ENCODE measurements at places on chromosomes 12 and 14.

- DNase-seq = no peak
These were observed 64.4 kb upstream of the RTL1 start for GRCh38 chr14:100967930-100968329.

DNA sequence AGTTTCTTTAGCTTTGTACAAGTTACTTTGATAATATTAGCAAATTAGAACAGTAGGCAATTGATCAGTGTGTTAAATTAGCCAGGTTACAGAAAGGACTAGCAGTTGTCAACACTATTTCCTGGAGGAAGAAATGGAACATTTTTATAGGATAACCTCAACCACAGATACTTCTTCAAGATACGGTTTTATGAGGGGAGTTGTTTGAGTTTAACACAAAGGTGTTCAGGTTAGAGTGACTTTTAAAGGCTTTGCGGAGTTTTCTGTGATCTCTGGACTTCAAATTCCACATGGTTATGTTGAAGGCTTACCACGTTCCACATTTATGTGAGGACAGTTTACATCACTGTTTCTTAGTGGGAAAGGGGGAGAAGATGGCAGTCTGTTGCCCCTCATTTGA is 19.3 kb downstream of the YARS2 start:
- DNase-seq = no peak

DNA sequence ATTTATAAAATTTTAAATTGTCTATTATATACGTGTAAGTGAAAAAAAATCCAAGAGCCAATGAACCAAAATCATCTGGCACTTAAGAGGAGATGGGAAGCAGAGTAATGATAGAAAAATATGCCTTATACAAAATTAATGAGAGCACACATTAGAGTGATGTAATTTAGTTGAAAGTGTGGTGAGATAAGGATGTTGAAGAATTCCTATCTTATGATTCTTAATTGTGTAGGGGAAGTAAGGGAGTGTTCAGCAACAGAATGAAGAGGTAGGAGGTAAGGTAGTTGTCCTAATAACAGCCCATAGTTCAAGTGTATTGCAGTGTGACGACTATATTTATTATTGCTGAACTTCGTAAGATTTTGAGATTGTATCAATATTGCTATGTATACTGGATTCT is 843.4 kb upstream of the FLRT2 start:
- DNase-seq = no peak

GRCh38 chr12:57069523-57069922 is 9.1 kb downstream of the NEMP1 start:
- no peak for DNase-seq

- DNase-seq = no peak
These were observed 171.8 kb downstream of the DUSP6 start for GRCh38 chr12:89180496-89180895.

- DNase-seq = no peak
These were observed 35.9 kb downstream of the FZD10 start for GRCh38 chr12:130198026-130198662.

DNA sequence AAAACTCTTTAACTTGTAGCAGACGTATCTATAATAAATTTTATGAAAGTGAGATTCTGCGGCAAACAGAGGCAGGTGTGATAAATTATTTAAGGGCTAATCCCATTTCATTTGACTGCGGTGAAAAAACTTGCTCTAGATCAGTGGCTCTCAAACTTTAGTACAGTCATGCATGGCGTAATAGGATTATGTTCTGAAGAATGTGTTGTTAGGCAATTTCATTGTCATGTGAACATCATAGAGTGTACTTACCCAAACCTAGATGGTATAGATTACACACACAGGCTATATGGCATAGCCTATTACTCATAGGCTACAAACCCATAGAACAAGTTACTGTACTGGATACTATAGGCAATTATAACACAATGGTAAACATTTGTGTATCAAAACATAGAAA is 83.7 kb downstream of the HEATR5A start:
- DNase-seq = no peak

GRCh38 chr12:52789637-52790426 is 6.1 kb downstream of the KRT3 start:
- no peak for DNase-seq

DNA sequence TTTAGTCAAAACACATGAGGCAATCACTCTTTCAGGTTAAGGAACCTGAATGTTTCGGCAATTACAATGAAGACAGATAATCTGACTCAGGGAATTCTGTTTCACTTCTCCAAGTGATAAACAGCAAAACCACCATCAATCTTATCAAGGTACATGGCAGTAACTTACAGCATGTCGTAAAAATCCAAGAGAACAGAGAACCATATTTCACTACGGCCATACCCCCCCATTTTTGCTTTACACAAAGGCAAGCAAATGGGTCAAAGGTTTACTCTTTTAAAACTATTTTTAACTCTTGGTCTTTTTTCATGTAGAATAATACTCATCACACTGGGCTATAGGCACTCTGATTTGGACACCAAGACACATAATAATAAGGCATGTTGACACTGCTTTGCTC is 102.4 kb downstream of the PPM1H start:
- no peak for DNase-seq

- DNase-seq = no peak
These were observed 132.3 kb upstream of the CRY1 start for GRCh38 chr12:107225635-107226034.

GRCh38 chr12:34294137-34294536 is 271.8 kb downstream of the ALG10 start:
- DNase-seq = no peak

DNA sequence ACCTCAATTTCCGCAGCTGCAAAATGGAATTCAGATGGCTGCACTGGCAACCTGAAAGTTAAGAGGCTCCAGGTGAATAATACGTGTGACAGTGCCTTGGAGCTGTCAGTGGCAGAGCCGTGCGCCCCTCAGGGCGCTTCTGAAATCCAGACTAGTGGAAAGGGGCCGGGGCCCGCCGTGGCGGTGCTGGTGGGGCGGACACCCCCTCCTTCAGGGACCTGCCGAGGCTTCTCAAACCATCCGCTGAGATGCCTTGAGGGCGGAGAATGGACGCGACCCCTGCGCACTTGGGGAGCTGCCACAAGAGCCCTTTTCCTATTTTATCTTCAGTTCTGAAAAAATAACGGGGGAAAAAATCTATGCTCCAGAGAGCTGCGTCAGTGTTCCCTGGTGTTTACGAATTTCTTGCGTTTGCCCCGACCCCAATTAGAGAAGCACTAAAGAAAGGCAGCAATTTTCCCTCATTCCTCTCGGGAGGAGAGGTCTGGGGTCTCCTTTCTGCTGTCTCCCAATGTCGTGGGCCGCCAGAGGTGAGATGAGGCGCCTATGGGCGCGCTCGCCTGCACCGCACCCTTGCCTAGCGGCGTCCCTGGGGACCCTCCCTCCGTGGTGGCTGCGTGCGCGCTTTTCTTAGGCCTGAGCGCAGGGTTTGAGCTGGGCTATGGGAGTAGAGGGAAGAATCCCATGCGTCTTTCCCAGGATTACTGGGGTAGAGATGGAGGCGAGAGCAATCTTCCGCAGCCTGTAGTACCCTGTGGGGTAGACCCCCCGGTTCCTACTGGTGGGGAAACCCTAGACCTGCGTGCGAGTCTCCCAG is 2.2 kb downstream of the NOS1 start:
- DNase-seq = no peak

DNA sequence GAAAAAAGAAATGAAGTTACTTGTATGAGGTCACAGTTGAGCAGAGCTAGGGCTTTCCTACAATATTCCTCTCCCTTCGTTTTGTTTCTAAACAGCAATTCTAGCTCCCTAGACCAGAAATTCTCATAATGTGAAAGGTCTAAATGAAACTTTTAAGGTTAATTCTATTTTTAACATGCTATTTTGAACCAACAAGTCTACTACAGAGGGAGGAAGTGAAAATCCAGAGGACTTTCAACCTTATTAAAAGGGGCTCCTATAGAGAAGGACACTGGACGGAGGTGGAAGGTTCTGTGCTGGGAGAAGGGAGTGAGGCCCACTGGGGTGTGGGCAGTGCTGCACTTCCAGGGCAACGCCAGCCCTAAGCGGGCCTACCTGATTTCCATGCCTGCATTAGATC is 13.4 kb downstream of the GSG1 start:
- DNase-seq = no peak
